ENCODE measurements at places on chromosomes 6 and 20. TPM values are rescaled to one million over a fixed set of nuclear protein-coding genes. Genes with fewer than 3 reads are reported as not detected.
A peak's percentile ranks its signal among the peaks of the same experiment; 100 is the strongest.

DNA sequence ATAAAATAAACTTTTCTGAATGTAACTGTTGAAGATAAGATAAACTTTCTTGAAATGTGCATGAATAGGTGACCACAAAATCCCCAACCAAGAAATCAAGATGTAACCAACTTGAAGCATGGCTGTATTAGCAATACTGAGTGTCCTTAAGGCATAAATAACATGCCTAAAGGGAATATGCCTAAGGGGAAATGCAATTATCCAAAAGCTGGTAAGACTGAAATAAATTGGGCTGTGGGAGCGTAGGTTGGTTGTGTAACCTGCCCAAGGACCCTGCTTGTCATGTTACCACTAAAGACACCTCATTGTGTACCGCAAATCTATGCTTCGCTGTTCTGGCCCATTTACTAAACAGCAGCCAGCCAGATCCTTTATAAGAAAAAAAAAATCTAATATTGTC, 200.8 kb upstream of the PDE10A start:
- H3K4me3 ChIP-seq, result no peak overlapping the region
- H3K4me1 ChIP-seq, result no peaks in the 10 kb centered on the region
- peaks cover 10% of the 10 kb centered on the region for H3K27me3 ChIP-seq
- no peak for DNase-seq
- no peaks in the 10 kb centered on the region for H3K36me3 ChIP-seq
- no peak overlapping the region for H3K27ac ChIP-seq

- no peaks in the 10 kb centered on the region for H3K4me1 ChIP-seq
- no peak overlapping the region for H3K4me3 ChIP-seq
- no peaks in the 10 kb centered on the region for H3K27me3 ChIP-seq
- H3K36me3 ChIP-seq, result peaks cover 4% of the 10 kb centered on the region
- peak; percentile 42 for DNase-seq
These were observed 17.8 kb downstream of the TMEM30A start for GRCh38 chr6:75266716-75267291.

DNA sequence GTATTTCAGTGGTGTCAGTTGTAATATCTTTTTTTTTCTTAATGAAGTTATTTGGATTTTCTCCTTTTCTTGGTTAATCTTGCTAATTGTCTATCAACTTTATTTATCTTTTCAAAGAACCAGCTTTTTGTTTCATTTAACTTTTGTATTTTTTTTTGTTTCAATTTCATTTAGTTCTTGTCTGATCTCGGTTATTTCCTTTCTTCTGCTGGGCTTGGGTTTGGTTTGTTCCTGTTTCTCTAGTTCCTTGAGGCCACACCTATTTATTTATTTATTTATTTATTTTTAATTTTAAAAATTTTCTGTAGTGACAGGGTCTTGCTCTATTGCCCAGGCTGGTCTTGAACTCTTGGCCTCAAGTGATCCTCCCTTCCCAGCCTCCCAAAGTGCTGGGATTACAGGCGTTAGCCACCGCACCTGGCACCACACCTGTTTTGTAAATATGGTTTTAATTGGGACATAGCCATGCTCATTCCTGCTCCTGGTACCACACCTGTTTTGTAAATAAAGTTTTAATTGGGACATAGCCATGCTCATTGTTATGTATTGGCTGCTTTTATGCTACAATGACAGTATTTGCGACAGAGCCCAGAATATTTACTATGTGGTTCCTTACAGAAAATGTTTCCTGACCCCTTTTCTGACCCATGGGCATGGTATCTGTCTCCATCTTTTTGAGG, 22.2 kb downstream of the KDM1B start:
- H3K36me3 ChIP-seq, result no peaks in the 10 kb centered on the region
- no peak for DNase-seq
- no peaks in the 10 kb centered on the region for H3K27me3 ChIP-seq
- H3K4me3 ChIP-seq, result no peak overlapping the region

- no peak for DNase-seq
- no peaks in the 10 kb centered on the region for H3K36me3 ChIP-seq
- no peak overlapping the region for H3K4me3 ChIP-seq
- H3K27ac ChIP-seq, result no peak overlapping the region
- no peaks in the 10 kb centered on the region for H3K27me3 ChIP-seq
These were observed 3.6 kb downstream of the ARMH2 start for GRCh38 chr6:24795106-24795505.

DNA sequence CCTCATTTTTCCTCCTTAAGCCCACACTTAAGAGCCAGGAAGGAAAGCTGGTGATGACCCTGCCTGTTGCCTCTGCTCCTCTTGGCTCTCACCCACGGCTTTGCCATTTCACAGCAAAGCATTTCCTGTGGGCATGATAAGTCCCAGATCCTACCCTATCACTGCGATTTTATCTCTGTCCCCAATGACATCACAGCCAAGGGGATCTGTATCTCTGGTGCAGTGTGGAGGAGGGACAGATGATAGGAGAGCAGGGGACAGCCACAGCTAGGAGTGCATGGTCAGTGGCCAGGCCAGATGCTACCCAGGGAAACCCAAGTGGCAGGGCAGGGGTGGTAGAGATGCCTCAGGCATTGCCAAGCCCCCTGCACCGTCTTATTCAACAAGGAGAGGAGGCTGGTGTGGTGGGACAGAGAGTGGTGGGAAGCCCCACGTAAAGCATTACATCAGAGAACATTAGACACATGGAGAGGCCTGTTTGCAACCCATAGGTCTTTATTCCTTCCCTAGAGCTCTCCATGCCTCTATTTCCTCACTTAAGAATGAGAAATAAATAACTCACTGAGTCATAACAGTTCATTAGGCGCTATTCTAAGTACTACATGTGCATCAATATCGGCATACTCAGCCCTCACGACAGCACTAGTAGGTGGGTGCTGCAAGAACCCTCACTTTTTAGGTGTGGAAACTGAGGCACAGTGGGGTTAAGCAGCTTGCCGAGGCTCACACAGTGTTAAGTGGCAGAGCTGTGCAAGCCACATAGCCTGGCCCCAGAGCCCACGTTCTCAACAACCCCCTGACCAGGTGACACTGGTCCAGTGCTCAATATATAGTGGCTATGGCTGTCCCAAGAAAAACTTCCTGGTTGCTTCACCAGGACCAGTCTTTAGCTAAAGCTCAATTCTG, 4.6 kb downstream of the TFEB start:
- no peak overlapping the region for H3K4me3 ChIP-seq
- no peak for DNase-seq
- no peaks in the 10 kb centered on the region for H3K36me3 ChIP-seq
- no peak overlapping the region for H3K27ac ChIP-seq
- no peaks in the 10 kb centered on the region for H3K27me3 ChIP-seq
- H3K4me1 ChIP-seq, result peaks cover 46% of the 10 kb centered on the region

DNA sequence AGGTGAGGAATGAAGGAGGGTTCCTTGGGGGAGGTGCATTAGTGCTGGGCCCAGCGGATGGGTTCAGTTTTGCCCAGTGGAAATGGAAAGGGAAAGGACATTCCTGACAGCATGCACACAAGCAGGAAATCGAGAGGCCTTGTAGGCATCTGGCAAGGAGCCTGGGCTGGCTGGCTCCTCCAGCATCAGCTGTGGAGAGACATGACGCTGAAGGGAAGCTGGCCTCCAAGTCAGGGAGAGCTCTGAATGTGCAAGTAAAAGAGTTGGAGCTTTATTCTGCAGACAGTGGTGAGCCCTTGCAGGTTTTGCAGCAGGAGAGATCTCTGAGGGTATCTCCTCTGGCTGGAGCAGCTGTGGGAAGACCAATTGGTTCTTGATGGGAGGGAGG, 154.3 kb downstream of the MRPL14 start:
- no peak overlapping the region for H3K4me3 ChIP-seq
- no peak for DNase-seq
- no peak overlapping the region for H3K27ac ChIP-seq
- no peaks in the 10 kb centered on the region for H3K36me3 ChIP-seq
- peaks cover 70% of the 10 kb centered on the region for H3K27me3 ChIP-seq

- H3K27ac ChIP-seq, result no peak overlapping the region
- no peaks in the 10 kb centered on the region for H3K4me1 ChIP-seq
- no peak overlapping the region for H3K4me3 ChIP-seq
- H3K36me3 ChIP-seq, result no peaks in the 10 kb centered on the region
- peaks cover 47% of the 10 kb centered on the region for H3K27me3 ChIP-seq
These were observed 5.3 kb downstream of the GHRH start for GRCh38 chr20:37256286-37256685.

Gene PSMB9
- total RNA-seq, result 16.0 TPM

Gene HMGCLL1
- not detected for total RNA-seq

Gene HLA-DRB1
- not detected for total RNA-seq

Gene CST8
- total RNA-seq, result not detected
